ENCODE measurements at places on chromosomes 16 and 17.
A peak's percentile ranks its signal among the peaks of the same experiment; 100 is the strongest.

- no peak for DNase-seq
Measured at GRCh38 chr16:81657224-81657623, 121.9 kb upstream of the PLCG2 start.

DNA sequence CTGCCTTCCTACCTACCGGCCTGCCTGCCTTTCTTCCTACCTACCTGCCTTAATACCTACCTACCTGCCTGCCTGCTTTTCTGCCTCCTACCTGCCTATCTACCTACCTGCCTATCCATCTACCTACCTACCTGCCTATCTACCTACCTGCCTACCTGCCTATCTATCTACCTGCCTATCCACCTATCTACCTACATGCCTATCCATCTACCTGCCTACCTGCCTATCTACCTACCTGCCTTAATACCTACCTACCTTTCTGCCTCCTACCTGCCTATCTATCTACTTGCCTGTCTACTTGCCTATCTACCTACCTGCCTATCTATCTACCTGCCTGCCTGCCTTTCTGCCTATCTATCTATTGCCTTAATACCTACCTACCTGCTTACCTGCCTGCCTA is 383.8 kb upstream of the PSMD7 start:
- DNase-seq, result no peak

DNA sequence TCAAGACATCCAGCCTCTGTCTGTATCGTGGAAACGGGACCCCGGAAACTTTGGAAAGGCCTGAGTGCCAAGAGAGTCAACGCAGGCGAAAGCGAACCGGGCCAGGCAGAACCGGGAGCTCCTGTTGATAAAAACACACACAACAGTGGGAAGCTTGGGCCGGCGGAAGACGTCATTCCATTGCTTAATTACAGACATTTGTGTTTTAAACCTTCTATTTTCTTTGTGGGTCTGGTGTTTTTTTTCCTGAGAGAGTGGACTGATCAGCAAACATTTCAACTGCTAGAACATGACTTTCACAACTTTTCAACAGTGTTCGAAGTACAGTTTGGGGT is 878 bp upstream of the RNF157 start:
- no peak for DNase-seq

DNA sequence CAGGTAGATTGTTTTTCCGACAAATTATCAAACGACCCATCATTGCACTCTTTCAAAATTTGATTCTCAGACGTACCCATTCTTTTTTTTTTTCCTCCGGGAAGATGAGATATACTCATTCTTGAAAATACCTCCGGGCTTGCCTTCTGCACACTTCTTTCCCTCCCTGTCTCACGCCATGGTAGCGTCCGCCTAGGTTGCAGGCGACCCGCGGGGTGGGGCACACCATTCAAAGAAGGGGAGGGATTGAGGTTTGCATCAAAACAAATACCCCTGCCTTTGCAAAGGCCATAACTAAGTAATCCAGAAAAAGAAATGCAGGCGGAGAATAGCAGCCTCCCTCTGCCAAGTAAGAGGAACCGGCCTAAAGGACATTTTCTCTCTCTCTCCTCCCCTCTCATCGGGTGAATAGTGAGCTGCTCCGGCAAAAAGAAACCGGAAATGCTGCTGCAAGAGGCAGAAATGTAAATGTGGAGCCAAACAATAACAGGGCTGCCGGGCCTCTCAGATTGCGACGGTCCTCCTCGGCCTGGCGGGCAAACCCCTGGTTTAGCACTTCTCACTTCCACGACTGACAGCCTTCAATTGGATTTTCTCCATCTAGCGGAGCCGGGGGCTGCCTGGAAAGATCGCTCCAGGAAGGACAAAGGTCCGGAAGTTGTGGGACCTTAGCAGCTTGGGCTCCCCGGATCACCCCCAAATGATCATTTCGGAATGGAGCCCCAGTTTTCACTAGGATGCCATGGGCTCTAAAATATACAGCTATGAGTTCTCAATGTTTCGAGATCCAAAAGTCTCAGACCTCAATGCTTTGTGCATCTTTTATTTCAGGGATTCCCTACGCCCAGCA is 843 bp downstream of the TP53 start:
- DNase-seq, result peak; percentile 90

DNA sequence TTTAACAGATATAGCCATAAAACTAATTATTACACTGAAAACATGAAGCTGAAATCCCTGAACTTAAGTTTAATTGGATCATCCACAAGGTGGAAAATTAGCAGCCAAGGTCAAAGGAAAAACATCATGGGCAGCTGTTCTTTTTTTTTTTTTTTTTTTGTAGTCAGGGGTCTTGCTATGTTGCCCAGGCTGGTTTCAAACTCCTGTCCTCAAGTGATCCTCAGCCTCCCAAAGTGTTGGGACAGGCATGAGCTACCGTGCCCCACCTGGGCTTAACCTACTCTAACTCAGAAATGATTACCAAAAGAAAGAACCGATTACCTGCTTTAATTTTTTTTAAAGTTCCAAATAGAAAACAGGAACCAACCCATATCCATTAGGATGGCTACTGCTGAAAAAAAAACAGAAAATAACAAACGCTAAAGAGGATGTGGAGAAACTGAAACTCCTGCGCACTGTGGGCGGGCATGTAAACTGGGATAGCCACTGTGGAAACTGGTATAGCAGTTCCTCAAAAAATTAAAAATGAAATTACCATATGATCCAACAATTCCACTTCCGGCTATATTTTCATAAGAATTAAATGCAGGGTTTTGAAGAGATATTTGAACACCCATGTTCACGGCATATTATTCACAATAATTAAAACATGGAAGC is 8.6 kb downstream of the CMC2 start:
- no peak for DNase-seq

GRCh38 chr17:60087882-60088669 is 9.4 kb upstream of the HEATR6 start:
- DNase-seq, result no peak

- DNase-seq, result no peak
Measured at GRCh38 chr17:8287651-8288335, 677 bp upstream of the RANGRF start.

- no peak for DNase-seq
Measured at GRCh38 chr17:58452738-58453137, 35.4 kb upstream of the RNF43 start.

DNA sequence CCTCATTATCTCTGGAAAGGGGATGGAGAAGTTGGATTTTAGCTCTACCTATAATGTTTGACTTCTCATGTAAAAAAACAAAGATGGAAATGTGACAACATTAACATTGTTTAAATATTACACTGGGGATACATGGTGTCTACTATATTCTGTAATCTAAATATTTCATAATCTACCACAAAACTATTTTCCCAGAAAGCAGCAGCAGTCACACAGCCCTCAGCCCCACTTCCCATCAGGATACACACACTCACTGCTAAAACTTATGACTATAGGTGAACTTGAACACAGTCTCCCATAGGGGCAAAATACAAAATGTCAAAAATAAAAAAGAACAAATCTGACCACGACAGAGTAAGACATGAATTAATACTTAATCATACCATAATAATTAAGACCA is 95.7 kb downstream of the KANSL1 start:
- no peak for DNase-seq

DNA sequence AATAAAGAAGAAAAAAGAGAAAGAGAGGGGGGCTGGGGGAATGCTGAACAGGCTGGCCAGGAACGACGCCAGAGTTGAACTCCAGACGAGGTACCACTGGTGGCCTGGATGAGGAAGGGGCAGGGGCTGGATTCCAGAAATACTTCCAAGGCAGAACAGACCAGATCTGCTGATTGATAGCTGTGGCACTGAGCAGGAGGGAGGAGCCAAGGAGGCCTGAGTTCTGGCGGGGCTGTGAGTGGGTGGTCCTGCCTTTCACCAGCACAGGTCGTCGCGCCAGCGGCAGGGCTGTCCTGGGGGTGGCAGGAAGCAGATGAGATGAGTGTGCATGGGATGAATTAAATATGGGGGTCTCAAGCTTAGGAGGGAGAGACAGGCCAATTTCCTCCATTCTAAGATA is 5.5 kb downstream of the CCDC42 start:
- no peak for DNase-seq

DNA sequence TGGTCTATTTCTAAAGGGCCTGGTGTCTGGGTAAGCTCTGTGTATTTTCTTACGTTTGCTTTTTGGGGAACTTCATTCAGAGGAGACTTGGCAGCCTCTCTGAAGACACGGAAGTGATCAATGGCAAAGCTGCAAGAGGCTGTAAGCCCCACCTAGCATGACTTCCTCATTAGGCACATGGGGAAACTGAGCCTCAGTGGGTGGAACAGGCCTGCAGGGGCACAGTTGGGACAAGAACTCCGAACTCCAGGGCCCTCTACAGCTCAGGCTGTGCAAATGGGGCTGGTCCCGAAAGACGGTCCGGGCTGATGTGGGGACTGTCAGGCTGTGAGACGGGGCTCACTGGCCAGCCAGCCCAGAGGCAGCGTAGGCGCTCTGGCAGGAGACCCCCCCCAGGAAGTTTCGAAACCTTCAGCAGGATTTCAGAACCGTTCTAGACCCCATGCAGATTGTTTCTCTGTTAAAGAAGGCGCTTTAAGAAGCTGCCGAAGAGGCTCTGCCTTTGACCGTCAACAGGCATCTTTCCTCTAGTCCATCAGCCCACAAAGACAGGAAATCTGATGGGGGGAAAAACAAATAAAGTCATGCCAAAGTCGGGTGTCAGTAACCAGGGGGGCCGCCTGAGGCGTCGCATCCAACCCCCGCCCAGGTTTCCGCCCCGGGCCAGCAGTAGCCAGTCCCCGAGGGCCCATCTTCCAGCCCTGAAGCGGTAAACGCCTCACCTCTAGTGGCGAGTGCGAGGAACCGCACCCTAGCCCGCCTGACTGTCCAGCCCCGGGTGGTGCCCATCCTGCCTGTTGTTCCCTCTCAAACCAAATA is 79.8 kb upstream of the TBC1D3K start:
- DNase-seq, result peak; percentile 82

GRCh38 chr16:2926650-2926999 is 14.9 kb downstream of the FLYWCH1 start:
- no peak for DNase-seq

DNA sequence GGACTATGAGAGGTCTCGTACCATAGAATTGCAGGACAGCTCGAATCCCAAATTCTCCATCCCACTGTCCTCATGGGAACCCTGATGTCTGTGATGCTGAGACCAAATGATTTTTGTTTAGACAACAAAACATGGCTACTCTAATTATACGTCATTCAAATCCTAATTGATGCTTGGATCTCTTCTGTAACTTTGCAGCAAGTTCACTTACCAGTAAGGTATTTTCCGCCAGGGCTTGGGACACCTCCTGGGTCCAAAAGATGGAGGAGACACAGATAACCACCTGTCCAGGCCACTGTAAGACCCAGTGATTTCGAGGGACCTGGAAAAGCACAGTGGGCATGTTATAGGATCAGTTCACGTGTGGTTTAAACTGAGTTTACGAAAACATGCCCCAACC is 92.8 kb downstream of the DNAH3 start:
- DNase-seq, result no peak

GRCh38 chr17:10646392-10646990 is 10.6 kb downstream of the MYH3 start:
- peak; percentile 88 for DNase-seq

- peak; percentile 61 for DNase-seq
Measured at GRCh38 chr17:36939052-36939801, 2.0 kb downstream of the LHX1 start.

DNA sequence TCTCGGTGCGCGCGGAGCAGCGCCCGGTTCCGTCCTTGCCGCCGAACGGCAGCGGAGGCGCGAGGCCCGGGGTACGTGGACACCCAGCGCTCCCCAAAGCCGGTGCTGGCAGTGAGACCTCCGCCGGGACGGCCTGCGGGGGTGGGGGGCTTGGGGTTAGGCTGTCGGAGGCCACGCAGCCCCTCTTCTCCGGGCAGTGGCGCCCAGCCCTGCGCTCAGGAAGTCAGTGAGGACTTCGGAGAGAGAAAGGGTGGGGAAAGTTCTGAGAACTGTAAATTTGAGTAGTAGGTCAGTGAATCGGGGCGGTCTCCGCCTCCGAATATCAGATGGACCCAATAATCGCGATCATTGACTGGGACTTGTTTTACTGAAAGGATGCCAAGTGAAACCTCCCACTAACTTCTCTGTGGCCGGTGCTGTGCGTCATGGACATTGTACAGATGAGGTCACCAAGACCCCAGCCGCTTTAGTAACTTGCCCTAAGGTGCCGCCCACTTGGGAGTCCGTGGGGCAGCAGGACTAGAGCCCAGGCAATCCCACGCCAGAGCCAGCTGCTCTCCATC is 468 bp downstream of the IL4R start:
- peak; percentile 84 for DNase-seq

- DNase-seq, result no peak
Measured at GRCh38 chr17:19265755-19266154, 28.6 kb downstream of the EPN2 start.

- no peak for DNase-seq
Measured at GRCh38 chr16:79395591-79395990, 204.9 kb downstream of the MAF start.

DNA sequence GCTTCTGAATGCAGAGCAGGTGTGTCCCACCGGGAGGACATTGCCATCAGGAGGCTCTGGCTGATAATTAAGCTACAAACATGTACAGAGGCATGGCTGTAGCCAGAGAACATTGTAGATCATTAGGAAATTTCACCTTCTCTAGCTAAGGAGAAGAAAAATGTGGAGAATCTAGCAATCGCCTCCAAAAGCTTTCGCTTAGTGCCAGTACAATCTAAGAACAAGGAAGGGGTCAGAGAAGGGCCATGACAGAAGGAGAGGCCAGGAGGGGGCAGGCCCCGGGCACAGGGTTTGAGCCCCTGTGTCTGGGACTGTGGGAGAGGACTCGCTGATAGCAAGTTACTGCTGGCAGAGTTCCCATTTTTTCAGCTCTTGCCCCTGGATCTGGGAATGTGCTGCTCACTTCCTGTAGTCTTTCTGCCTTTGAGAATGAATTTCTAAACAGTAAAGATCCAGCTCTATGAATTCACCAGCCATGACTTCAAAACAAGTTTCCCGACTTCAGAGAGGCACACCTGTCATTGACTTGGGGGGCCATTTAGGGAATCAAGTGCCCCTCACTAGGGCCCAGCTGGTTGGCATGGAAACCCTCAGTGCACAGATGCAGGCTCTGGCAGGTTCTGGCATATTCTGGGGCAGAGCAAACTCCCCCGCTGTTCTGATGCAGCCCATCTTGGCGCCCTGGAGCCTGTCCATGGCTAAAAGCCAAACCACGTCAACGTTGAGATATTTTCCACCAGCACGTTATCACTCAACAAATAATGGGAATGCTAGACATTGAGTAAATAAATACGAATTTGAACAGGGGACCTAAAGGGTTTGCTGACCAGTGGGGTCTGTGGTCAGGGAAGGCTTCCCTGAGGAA is 59.5 kb upstream of the CACNG4 start:
- DNase-seq, result no peak

- no peak for DNase-seq
Measured at GRCh38 chr17:17153071-17153470, 53.1 kb downstream of the PLD6 start.

All from activated CD8-positive, alpha-beta memory T cell treated with anti-CD3 and anti-CD28 coated beads for 24 hours (primary cell).